ENCODE measurements at places on chromosomes 3 and 15.

DNA sequence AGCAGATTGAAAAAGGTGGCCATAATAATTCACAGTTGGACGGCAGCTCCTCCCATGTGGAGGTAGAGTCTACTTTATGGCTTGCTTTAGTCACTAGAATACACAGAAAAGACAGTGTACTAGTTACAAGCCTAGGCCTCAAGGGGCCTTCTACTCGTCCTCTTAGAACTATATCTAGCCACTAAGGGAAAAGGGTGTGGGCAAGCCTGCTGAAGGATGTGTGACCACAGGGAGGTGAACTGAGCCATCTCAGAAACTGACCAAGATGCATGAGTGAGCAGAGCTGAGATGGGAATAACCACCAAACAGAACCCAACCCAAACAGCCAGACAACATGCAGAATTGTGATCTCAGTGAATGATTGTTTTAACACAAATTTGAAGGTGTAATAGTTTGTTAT, 335.6 kb upstream of the LMCD1 start:
- DNase-seq = no peak

DNA sequence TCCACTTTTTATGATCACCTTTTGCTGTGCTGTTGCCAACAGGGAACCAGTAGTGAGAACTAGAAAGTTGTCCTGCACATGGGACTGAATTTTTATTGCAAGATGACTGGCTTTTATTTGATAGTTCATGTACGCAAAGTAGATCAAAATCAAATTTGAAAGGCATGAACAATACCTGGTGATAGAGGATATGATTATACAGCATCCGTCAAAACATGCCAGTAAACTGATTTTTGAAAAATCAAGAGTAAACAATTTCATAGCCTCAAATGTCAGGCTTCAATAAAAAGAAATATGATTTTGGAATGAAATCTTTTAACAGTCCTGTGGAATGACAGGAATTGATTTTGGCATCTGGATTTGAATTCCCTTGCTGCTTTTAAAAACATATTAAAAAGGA, 219.6 kb upstream of the LRRN1 start:
- no peak for DNase-seq

DNA sequence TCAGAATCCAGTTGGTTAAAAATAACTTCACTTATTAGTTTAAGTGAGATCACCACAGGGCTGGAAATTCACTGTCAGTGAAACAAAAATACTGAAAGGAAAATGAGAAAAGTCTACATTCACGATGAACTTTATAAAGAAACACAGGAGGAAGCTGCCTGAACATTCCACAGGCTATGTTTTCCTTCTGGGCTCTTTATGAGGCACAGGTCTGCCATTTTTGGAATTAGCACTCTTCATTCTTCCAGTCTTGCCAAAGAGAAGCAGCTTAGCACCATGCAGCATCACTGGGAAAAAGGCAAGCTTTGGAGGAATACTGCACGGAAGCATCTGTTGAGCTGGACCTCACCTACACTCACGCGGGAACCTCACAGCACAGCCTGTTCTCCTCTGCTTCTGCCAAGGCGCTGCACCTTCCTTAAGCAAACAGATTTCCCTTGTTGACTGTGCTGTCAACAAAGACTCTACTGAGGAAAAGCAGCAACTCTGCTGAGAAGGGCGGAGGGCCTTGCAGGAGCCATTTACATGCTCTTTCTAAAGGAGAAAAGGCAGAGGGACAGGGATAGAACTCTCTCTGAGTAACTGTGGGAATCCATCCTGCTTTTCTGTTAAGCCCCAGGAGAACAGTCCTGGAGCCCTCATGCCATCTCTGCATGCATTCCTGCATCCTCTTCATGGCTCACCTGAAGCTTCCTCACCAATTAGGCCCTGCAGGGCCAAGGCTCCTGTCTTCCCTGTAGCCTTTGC, 15.7 kb downstream of the SUSD5 start:
- DNase-seq = no peak

- peak; percentile 86 for DNase-seq
Measured at GRCh38 chr3:40476478-40477470, at the start of gene ZNF619. TSS of gene ZNF619 (plus strand) at chr3:40477122. CDS start at chr3:40477980, 858 bp downstream.

DNA sequence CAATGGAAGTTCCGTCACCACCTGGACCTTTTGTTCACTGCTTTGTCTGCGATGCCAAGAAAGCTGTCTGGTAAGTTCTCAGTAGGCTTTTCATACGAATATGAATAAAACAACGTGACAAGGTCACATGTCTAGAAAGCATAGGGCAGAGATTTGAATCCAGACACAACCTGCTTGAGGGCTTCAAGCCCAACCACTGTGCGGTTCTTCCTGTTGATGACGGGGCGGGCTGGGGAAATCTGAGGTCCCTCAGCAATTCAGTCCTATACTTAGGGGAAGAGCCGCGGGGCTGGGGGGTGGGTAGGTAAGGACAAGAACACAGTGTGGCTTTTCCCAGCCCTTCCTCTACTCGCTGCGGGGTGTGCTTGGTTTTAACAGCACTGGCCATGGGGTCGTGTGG, 32.4 kb upstream of the SMAD3 start:
- no peak for DNase-seq
